T-cell (primary cell): ENCODE measurements at places on chromosomes 12 and 14.

GRCh38 chr12:92049403-92049802 is 96.2 kb downstream of the BTG1 start:
- no peak for DNase-seq

DNA sequence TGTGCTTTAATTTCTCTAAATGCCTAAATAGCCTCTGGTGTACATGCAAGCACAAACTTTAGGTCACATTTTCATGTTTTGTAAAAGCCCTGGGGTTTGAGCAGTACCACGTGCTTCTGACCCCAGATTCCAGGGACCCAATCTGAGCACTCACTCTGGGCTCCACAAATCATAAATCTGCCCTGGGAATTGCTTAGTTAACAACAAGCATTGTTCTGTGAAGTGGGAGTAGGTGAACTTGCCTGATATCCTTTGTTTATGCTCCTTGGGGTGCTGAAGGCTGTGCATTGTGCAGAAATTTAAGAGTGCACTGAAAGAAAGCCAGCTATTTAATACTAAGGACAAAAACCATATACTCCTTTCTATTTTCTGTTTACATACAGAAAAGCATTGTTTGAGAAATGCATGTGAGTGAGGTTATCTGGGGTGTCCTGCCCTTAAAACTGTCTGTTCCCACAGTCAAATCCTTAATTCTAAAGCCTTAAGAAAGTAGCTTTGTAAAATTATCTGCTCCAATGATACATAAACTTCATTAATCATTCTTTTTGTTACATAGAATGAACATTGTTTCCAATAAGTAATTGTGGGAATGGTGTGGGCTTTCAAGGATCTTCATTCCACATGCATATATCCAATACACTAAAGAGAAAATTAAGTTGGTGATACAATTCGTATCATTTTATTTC is 258.6 kb upstream of the NPAS3 start:
- no peak for DNase-seq

DNA sequence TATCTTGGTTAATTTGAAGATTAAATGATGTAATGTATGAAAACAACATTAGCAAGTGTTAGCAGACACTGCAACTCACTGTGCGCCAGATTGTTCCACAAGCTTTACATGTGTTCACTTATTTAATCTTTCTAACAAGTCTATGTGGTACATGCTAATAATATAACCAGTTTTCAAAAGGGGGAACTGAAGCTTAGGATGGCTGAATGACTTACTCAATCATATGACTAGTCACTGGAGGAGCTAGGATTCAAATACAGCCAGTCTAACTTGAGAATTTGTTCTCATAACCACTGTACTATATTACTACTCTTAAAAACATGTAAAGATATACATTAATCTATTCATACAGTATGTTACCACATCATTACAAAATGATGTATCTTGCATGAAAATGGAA is 60.5 kb upstream of the LRIG3 start:
- DNase-seq, result no peak

DNA sequence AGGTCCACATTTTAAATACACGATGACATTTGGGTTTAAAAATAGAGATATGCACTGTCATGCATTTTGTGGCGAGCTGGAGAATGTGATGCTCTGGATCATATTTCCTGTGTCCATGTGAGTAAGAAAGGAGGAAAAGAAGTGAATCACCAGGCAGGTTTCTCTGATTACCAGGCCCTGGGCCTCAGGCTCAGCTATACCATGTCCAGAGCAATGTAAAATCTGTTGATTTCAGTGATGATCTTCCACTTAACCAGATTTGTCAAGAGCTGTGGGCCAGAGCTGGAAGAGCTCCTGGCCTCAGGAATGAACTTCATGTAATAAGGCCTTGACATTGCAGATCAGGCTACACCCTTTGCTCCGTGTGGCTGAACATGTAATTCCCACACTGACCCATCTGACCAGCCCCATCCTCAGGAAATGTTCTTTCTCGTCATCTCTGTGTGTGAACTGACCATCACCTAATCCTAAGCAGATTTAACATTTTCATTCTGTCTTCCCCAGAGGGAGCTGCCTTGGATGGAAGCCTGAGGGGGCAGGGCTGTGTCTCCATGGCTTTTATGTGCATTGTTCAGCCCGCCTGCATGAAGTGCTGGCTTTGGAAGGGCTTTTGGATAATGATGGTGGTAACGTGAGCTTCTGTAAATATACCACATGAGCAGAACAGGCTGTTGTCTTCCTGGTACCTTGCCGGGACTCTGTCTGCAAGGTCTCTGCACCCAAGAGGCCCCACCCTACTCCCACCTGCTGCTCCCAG is 54.5 kb downstream of the CRACR2A start:
- DNase-seq, result no peak

DNA sequence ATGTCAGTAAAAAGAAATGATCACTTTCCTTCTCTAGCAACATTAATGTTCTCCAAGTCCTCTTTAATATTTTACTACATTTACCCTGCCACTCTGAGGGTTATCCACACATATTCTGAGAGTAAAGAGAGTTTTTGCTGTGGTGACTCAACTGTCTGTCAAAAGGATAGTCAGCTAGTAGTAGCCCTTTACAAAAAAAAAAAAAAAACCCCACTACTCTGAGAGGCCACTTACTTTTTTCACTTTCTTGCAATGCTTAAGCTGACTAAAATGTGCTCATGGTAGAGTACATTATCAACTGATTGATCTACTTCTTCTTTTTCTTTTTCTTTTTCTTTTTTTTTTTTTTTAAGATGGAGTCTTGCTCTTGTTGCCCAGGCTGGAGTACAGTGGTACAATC is 27.6 kb upstream of the PPM1A start:
- DNase-seq, result no peak
